Stimulated activated naive B cell treated with anti-CD40 and anti-IgM and Interleukin-4, amounts not matched to agents 10 μg/mL and 1 μg/mL and 100 μg/mL, for 72 hours (primary cell): ENCODE measurements at places on chromosomes 2 and 18.

GRCh38 chr2:135768863-135769262 is 27.2 kb downstream of the UBXN4 start:
- no peak for DNase-seq

- DNase-seq: no peak
Observed at GRCh38 chr2:13686262-13686661, 946.3 kb upstream of the LRATD1 start.

- DNase-seq: no peak
Observed at GRCh38 chr2:148939271-148939670, 64.2 kb downstream of the KIF5C start.

GRCh38 chr2:217000406-217000805 is 140.5 kb upstream of the TNP1 start:
- DNase-seq: no peak

DNA sequence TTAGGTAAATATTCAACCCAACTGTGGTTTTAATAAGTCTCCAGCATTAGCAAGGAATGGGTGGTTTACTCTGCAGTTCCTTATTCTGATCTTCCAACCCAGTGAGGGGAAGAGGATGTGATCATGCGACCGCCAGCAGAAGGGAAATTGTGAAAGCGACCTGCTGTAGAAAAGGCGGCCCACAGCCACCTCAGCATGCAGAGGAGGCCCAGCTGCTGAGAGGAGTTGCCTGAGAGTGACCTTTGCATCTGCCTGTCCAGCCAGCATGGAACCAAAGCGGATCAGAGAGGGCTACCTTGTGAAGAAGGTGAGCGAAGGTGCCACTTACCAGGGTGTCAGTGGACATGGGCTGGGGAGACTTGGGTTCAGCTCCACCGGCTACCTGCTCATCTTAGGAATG is at the start of gene PLEK:
Gene PLEK (plus strand): TSS at position 196 of the 400 bp plus-strand sequence. CDS start 70 bp downstream, at position 266.
- peak; percentile 73 for DNase-seq

- peak; percentile 10 for DNase-seq
Observed at GRCh38 chr18:3062798-3063680, 50.1 kb upstream of the LPIN2 start.

DNA sequence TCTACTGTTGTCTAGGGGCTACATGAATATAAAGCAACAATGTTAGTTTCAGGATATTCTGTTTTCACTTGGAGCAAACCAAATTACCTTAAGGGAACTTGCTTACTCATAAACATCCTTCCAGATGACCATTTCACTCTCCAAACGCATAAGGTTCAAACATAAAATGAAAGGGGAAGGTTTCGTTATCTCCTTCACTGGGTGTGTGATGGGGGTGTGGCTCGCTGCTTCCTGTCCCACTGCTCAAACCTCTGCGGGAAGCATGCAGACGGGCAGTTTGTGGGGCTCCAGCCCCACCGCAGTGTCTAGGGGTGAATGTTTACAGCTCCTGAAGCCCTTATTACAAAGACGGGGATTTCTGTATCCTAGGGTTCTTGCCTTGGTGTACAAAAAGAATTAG is 1310.9 kb upstream of the TMEFF2 start:
- DNase-seq: no peak

GRCh38 chr2:162118166-162119031 is 33.6 kb downstream of the GCG start:
- no peak for DNase-seq

DNA sequence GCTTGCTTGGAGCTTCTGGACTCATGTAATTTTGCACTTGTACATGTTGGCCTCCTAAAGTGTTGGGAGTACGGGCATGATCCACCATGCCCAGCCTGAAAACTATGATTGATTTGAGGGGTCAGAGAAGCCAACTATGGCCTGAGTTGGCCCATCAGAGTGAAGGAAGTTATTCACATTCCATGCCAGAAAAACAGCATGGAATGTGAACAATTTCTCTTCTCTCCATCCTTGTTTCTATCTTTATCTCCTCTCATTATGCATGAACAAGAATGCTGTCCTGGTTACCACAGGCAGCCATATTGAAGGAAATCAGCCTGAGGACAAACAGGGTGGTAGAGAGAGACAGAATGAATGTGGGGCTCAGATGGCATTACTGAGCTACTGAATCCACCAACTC is 3.5 kb upstream of the CD226 start:
- DNase-seq: no peak

DNA sequence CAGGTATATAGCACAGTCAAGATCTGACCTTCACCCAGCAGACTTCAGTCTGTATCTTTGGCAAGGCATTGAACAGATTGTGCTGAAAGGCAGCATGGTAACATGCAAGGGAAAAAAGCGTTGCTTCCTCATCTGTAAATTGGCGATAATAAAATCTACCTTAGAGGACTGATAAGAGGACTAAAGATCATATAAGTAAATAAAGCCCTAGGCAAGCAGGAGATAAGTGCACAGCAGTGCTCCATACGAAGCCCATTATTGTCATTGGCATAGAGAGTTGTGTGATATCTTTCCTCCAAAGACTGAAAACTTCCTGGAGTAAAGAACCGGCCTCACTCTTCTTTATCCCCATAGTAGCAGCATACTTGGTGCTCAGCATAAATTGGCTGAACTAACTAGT is 162.6 kb downstream of the ANKRD44 start:
- DNase-seq: no peak

GRCh38 chr2:134718817-134719814 is at the start of gene TMEM163:
TSS of gene TMEM163 (minus strand) at chr2:134719000.
- DNase-seq: no peak

DNA sequence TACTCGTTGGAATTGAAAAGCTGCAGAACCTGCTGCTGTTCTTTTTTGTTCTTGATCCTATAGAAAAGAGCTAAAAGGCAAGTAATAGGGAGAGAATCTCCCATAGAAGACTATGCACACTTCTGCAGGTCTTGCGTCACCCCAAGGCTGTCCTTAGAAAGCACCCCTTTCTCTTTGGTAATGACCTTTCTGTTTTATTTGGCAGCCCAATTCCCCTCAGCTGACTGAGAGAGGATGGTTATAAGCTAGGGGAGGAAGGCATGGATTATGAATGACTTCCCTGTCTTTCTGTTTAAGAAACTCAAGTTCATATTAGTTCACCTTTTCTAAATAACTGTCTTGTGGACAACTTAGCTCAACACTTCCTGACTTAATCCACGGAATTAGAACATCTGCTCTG is 122.9 kb downstream of the TXNL1 start:
- no peak for DNase-seq

DNA sequence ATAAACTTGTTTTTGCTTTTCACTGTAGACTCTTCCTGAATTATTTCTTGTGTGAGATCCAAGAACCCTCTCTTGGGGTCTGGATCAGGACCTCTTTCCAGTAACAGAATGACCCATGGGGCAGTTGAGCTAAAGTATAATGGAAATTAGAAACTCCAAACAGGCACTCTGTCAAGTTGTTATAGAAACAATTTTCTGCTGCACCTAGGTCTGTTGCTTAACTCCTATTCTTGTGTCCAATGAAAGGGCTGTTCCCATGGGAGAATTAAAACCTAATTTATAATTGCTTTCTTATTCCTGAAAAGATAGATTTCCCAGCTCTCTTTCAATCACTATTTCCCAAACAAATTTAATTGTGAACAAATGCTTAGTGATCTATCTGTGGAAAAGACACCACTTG is 1341.3 kb upstream of the PIK3C3 start:
- DNase-seq: no peak

- no peak for DNase-seq
Observed at GRCh38 chr18:58315739-58316215, 271.8 kb downstream of the NEDD4L start.

DNA sequence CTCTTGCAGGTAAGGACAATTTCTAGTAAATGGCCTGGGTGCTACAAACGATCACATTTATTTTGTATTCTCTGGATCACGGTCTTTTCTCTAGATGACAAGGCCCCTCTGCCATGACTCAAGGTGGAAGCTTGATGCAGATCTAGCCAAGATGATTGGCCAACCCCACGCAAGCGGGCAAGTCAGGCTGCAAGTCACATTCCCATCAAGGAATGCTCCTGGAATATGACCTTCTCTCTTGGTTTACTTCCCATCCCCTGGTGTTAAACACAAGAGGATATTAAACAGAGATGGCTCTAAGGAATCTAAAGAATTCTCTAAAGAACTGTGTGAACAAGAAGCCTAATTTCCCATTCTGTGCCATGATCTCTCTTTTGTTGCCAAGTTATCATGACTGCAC is 97.3 kb upstream of the SERPINE2 start:
- DNase-seq: no peak

DNA sequence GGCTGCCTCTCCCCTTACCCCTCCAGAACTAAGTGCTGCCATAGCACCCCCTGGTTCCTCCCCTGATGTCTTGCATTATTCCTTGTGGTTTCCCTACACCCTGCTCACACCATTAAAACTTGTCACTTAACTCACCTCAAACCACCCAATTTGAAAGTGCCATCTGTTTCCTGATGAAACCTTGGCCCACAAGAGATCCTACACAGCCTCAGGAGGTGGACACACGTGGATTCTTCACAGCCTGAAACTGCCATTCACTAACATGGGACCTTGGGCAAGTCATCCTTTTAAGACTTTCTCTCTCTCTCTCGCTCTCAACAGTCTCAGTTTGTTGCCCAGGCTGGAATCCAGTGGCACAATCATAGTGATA is 27.5 kb upstream of the FAM124B start:
- no peak for DNase-seq
